ENCODE measurements at places on chromosomes 2 and 18.

- no peak for DNase-seq
These were observed 54.3 kb downstream of the HAUS1 start for GRCh38 chr18:46158499-46158898.

DNA sequence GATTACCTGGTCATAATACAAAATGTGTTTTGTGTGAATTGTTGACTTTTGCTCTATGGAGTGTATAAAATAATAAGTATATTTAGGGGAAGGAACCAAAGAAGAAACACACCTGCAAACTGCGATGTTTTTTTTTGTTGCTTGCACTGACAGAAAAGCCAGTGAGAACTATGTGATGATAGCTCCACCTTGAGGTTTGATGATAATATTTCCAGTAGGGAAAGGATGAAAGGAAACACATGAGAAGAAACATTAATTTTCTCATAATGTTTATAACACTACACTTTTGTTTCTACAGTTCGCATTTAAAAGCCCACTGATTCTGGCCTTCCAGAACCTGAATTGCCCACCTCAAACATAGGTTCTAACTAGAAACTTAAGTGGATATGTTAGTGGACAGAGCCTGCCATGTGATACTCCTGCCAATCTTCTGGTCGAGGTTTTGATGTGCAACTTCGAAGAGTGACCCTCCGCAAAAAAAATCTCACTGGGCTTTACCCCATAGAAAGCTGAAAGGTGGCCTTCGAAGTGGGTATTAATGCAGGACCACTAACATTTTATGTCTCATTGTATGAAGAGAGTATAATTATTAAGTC is 476.4 kb upstream of the SPHKAP start:
- no peak for DNase-seq

GRCh38 chr2:175847128-175847527 is 154.9 kb downstream of the LNPK start:
- DNase-seq: no peak

DNA sequence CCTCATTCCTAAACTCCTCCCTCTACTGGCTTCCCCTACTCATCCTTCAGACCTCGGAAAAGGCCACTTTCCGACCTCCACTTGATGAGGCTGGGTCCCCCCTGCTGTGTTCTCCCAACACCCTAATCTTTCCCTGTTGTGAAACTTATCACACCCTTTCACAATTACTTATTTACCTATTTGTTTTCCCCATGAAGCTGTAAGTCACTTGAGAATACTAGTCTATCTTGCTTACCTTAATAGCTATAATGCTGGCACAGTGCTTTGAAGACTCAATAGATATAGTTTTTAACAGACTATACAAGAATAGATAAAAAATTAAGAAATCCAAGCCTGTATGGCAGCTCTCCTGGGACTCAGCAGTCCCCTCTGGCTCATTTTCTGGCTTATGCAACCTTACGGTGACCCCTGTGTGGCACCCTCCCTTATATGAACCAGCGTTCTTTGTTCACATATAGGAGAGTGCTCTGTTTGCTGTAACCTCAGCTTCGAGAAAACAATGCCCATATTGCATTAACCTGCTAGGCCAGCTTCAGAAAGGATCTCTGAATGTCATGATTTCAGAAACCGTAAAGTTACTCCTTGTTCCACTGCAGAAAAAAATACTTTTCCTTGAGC is 220.4 kb upstream of the PKDCC start:
- no peak for DNase-seq

DNA sequence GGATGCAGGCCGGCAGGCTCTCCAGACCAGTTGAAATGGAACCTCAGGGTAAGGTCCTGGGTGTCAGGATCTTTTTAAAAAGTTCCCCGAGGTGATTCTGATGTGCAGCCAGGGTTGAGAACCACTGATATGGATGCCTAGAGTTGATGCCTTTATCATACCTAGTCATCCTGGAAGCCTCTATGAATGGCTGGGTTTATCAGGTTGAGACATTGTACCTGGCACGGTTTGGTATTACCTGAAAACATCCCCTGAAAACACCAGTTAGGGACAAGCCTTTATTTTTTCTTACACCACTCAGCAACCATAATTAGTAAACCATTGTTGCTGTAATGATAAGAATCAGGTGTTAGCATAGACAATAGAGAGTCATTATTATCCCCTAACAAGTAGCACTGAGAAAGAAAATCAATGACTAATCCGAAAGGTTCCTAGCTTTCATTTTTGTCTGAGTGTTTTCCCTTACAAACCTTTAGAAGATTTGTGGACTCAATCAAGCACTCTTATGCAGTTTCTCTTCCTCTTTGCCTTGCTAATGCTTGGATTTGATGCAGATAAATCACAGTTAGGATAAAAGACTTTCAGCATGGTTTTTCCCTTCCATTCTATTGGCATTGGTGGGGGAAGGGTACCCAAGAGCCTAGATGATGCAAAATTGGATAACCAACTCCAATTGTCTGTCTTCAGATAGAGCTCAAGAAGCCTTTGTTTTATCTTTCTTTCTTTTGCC is 116.5 kb upstream of the LYPD6 start:
- DNase-seq: no peak

DNA sequence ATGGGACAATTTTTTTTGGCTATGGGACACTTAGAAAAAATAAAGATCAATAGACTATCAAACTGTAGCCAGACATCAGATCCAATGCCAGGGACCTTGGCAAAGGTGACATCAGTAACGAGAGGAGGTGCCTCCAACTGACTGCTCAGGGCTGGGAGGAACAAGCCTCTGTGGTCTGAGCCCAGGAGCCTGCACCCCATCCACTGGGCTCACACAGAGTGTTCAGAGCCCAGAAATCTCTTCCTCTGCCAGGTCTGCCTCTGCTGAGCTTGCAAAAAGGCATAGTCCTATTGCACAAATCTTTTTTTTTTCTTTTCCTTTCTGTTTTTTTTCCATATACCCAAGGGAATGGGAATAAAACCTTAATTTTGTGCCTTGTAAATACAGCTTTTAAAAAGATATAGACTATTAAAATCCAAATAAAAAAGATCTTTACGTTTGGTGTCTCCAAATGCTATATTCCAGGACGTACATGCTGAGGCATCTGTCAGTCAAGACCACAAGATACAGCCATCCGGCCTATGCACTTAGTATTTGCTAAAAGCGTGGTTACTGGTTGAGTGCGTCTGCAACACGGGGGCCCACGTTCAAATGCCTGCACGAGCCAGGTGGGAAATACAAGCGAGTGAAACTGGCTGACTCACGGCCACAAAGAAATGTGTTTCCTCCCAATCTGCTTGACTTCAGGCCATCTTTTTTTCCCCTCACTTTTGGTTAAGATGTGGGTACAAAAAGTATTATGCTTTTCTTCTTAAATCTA is 7.8 kb upstream of the ARHGAP25 start:
- peak; percentile 94 for DNase-seq

- no peak for DNase-seq
These were observed 191.3 kb downstream of the CMPK2 start for GRCh38 chr2:6674381-6674780.

GRCh38 chr2:95353613-95354468 is 48.7 kb upstream of the FAHD2A start:
- no peak for DNase-seq

DNA sequence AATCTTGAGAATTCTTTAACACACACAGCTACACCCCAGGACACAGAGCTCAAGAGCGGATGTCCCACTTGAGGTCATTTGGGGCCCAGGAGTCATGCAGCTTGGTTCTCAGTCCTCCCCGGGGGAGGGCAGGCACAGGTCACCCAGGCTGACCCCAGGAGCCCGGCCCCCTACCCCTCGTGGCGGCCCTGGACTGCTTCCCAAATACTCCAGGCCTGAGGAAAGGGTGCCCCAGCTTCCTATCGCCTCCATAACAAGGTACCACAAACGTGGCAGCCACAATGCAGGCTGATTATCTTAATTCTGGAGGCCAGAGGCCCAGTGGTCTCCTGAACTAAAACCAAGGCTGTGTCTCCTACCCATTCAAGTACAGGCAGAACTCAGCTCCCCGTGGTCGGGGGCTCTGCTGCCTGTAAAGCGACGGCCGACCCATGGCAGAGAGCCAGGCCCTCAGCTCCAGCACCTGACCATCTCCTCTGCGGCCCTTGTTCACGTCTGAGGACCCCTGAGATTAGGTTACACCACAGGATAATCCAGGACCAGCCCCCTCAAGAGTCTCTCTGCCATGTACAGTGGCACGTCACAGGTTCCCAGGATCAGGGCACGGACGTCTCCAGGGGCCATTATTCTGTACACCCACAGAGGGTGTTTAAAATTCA is 10.5 kb downstream of the SLC66A2 start:
- no peak for DNase-seq

- DNase-seq: no peak
These were observed 17.3 kb downstream of the NOL4 start for GRCh38 chr18:34207344-34207851.

DNA sequence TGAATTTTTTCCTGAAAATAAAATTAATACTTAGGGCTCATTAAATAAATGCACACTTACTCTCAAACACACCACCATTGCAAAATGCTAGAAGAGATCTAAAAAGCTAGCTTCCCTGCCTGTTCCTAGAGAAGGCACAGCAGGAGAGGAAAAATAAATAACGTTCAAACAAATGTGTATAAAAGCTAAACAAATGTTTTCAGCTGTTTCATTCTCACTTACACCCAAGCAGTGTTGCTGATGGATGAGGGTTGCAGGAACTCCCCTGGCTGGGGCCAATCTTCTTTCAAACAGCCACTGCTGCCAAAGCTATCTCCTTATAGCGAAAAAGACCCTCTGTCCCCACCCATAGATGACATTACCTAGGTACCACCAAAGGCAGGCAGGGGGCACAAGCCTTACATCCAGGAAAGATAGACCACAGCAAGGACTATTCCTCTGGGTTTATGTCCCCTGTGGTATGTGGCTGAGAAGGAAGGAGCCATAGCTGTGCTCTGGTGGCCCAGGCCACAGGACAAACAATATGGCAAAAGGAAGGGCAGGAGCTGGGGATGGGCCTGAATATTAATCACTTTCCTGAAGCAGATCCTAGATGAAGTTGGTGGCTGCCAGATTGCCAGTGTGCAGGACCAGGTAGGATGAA is 214.6 kb downstream of the TTC32 start:
- no peak for DNase-seq

DNA sequence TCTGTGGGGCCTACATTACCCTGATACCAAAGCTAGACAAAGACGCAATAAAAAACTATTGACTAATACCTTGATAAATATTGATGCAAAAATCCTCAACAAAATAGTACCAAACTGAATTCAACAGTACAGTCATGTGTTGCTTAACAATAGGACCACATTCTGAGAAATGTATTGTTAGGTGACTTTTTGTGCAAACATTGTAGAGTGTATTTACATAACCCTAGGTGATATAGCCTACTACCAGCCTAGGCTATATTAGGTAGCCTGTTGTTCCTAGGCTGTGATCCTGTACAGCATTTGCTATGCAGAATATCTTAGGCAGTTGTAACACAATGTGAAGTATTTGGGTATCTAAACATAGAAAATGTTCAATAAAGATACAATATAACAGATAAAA is 36.7 kb downstream of the CCDC138 start:
- no peak for DNase-seq

DNA sequence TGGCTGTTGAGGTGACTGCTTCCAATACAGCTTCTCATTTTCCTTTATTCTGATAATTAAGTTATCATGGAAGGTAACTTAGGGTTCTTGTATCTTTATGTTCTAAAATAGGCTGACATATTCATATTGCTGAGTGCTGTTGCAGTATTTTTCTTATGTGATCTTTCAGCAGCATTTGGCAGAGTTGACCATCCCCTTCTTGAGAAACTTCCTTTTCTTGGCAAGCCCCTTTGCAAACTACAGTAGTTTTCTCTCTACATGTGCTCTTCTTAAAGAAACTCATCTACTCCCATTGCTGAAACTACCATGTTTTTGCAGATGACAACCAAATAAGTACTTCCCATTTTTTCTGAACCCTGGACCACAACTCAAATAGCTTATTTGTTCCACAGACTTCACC is 476.5 kb upstream of the TRIB2 start:
- DNase-seq: no peak

- no peak for DNase-seq
These were observed 69.8 kb downstream of the REV1 start for GRCh38 chr2:99420031-99420430.

GRCh38 chr18:31546476-31546875 is 45.2 kb upstream of the TTR start:
- no peak for DNase-seq

DNA sequence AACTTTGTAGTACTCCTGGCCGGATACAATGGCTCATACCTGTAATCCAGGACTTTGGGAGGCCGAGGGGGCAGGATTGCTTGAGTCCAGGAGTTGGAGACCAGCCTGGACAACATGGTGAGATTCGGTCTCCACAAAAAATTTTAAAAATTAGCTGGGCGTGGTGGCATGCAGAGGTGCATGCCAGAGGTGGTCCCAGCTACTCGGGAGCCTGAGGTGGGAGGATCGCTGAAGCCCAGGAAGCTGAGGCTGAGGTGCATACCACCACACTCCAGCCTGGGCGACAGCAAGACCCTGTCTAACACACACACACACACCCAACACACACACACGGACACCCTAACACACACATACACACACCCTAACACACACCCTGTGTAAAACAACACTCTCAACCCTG is 55.6 kb downstream of the HDAC4 start:
- no peak for DNase-seq

DNA sequence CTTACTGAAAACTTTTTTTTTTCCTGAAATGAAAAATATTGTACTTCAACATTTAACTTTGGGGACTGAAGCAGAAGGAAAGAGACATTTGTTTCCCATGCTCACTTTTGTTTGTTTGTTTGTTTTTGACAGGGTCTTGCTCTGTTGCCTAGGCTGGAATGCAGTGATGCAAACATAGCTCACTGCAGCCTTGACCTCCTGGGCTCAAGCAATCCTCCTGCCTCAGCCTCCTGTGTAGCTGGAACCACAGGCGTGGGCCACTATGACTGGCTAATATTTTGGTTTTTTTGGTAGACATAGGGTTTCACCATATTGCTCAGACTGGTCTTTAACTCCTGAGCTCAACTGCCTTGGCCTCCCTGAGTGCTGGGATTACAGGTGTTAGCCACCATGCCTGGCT is 70.9 kb upstream of the SPTBN1 start:
- no peak for DNase-seq

DNA sequence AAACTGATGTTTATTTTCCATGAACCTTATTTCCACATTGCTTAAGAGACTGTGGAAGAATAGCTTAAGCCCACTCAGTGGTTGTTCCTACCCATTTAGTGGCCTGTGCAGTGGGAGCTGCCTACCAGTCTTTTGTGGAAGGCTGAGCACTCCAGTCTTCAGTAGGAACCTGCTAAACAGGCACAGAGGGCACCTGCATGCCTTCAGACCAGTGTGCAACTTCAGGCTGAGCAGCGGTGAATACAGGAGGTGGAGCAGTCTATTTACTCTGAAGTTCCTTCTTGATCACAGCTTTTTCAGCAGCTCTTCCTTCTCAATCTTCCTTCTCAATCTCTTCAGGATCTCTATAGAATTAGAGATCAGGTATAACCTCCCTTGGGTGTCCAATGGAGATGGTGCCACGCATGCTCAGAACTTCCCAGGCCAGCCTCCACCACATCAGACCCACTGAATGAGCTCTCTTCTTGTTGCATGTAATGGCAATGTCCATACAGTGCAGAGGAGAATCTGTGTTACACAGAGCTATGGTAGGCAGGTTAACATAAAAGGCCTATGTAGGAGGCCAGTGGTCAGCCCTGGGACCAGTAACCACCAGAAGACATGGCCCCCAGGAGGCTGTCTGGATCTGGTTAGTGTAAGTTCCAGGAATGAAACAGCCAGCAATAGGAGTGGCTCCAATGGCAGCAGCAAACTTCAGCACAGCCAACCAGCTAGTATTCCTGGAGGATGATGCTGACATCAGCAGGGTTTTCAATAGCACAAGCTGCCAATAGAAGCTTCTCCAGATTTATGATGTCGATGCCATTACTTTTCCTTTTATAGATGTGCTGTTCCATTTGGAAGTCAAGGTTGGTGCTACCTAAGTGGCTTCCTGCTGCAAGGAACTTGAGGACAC is 47.9 kb upstream of the MAT2A start:
- DNase-seq: no peak

Data from activated CD4-positive, alpha-beta T cell treated with anti-CD3 and anti-CD28 coated beads, Interleukin-2, Interleukin-4, amounts not matched to agents 100 ng/mL and 50 ng/mL, durations not matched to agents 16 hours and 8 hours (primary cell).